T-helper 2 cell treated with Interferon-gamma antibody and Interleukin-4, amounts not matched to agents 100 ng/mL and 5 ng/mL, for 36 hours (primary cell): ENCODE measurements at places on chromosomes 2 and 18. TPM values are rescaled to one million over a fixed set of nuclear protein-coding genes. Genes with fewer than 3 reads are reported as not detected.

Gene DCC
- not detected in 2 replicates for total RNA-seq

Gene PUM2
- 127 and 129 TPM in 2 replicates for total RNA-seq

Gene CYB5A
- total RNA-seq, result 14.6 and 17.4 TPM in 2 replicates

Gene FABP1
- total RNA-seq, result not detected in 2 replicates

Gene ZNF385B
- total RNA-seq, result not detected in 2 replicates

Gene VAMP8
- 139 and 146 TPM in 2 replicates for total RNA-seq

Gene PLGLB1
- total RNA-seq, result 3.2 TPM in 1 of 2 replicates, not detected in the other
